Hindlimb muscle (tissue), 1 donor: ENCODE measurements at places on chromosomes 4 and X.

DNA sequence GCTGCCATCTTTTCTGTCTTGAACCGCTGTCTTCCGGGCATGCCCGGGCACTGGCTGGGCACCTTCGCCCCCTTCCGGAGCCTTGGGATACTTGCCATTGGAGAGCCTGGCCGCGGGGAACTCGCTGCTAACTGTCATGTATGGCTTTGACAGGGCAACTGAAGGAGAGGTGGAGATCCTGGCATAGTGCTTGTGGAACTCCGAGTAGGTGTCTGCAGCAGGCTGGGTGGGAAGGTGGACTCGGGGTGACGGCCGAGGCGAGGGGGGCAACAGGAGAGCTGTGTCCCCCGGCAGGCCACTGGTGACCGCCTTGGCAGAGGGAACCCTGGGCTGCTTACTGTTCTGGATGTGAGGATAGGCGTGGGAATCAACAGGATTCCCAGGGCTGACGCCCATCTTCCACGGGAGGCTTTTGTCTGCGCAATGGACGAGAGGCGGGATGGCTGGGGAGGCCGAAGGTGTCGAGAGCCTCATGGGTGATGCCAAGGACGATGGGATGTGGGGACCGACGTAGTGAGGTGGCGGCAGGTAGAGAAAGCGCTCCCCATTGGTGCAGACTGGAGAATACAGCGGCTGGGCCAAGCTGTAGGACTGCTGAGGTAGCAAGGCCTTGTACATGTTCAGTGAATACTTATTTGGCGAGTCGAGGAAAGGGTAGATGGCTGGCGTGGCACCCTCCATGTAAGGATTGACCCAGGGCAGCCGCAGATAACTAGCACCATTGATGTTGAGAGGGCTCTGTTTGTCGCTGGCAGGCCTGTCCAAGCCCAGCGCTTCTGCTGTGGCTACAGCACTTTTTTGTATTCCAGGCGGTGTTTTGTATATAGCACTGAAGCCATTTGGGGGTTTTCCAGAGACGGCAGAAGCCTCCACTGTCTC, 23.4 kb downstream of the BCOR start:
- no peak for DNase-seq

GRCh38 chrX:41862562-41863184, 60.7 kb downstream of the CASK start:
- DNase-seq, result no peak

GRCh38 chrX:30008031-30008430, 207.3 kb upstream of the MAGEB2 start:
- no peak for DNase-seq

- DNase-seq, result no peak
Measured at GRCh38 chr4:115433491-115433890, 320.1 kb upstream of the NDST4 start.

- peak; percentile 54 for DNase-seq
Measured at GRCh38 chr4:78951862-78952472, 12.7 kb upstream of the PAQR3 start.

- no peak for DNase-seq
Measured at GRCh38 chr4:93178279-93178678, 650.3 kb upstream of the ATOH1 start.

GRCh38 chr4:67207941-67208441, 337.3 kb downstream of the CENPC start:
- no peak for DNase-seq

GRCh38 chr4:30825008-30825770, 105.0 kb downstream of the PCDH7 start:
- no peak for DNase-seq

- DNase-seq, result no peak
Measured at GRCh38 chr4:74353858-74354257, 11.1 kb upstream of the EREG start.

DNA sequence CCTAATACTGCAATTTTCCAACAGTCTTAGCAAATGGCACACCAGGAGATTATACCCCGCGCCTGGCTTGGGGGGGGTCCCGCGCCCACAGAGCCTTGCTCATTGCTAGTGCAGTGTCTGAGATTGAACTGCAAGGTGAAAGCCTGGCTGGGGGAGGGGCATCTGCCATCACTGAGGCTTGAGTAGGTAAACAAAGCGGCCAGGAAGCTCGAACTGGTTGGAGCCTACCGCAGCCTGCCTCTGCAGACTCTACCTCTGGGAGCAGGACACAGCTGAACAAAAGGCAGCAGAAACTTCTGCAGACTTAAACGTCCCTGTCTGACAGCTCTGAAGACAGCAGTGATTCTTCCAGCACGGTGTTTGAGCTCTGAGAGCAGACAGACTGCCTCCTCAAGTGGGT, 172.8 kb upstream of the NAP1L5 start:
- DNase-seq, result no peak

- no peak for DNase-seq
Measured at GRCh38 chr4:23855912-23856605, 33.8 kb downstream of the PPARGC1A start.
